ENCODE measurements at places on chromosomes 7 and 10.

DNA sequence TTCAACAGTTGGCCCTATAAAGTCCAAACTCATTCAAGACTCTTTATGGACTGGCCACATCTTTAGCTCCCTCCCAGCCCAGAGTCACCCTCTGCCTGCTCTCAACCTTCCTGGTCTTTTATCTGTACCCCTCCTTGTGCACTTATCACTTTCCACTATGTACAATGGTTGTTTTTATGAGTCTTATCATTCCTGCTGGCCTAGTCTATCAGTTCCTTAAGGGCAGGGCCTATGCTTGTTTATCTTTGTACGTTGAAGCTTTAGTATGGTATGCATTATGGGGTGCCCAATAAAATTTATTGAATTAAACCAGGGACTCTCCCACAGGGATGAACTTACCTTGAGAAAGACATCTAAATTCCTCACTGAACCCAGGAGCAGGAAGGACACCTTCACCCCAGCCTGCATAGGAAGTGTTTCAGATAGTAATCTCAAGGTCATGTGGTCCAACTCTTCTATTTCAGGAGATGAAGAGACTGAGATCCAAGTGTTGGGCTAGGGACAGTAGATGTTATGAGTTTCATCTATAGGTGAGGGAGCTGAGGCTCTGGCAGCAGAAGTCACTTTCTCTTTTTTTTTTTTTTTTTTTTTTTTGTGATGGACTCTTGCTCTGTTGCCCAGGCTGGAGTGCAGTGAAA, 13.3 kb upstream of the PDCD4 start:
- DNase-seq: no peak

DNA sequence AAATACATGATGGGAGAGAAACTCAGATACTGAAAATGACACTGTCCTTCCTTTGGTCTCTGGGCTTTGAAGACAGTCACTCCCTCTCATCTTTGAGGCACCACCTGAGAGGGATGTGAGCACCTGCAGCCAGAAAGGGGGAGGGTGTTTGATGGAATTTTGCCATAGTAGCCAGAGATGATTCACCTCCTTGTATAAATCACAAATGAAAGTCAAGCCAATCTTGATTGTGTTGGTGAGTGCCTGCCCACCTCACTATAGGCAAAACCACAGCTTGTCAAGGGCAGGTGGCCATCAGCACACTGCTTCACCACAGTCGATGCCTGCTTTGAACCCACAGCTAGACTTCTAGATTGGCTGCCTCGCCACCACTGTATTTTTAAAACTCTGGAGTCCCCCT, 48.2 kb downstream of the PON1 start:
- DNase-seq: no peak

DNA sequence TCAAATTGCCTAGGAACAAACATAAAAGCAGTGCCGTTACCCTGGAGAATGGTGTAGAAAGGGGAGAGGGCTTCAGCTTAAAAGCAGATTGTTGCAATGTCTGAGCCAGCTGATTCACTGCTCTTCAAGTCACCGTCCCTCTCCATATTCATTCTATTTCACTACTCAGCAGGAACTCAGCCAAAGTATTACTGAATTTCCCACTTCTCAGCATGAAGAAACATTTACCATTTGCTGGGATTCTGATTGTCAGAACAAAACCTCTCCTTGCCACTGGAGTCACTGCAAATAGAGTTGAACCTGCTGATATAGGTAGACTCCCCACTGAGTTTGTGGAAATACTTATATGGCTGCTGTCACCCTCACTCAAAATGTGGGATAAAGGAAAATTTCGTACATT, 71.7 kb downstream of the PPP1R17 start:
- no peak for DNase-seq

GRCh38 chr7:65308300-65308678, 65.4 kb upstream of the ZNF92 start:
- no peak for DNase-seq

- DNase-seq: no peak
Observed at GRCh38 chr7:72406820-72407403, 5.2 kb downstream of the CALN1 start.

DNA sequence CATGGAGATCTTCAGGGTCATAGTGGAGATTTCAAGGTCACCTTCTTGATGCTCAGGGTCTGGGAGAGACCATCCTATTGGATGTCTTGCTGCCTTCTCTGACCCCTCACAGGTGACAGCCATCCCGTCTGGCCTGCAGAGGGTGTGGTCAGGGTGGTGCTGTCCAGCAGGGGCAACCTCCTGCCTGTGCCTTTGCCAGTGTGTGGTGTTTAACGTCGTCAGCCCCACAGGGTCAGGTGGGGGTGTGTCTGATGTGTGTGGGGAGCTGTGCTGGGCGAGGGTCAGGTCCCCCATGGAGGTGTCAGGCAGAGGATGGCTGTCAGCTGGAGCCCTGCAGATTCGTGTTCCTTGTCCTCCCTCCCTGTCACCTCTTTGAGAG, 16.5 kb downstream of the ADCY1 start:
- no peak for DNase-seq

DNA sequence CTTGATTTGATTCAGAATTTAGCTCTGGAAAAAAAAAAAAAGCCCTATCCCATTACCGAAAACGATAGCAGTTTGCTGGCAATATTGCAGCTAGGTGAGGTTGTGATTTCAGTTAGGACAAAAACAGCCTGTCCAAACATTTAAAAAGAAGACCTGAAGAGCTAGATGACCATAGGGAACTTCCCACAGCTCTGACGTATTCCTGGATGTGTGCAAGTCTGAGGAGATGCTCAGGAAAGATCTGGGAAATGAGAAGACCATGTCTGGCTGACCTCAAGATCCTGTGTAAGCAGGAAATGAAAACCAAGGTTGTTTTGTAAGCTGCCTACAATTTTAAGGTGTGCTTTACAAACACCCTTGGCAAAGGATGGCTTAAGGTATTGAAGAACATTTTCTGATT, 88.7 kb downstream of the RAMP3 start:
- DNase-seq: no peak

GRCh38 chr7:2737771-2738540, 50.0 kb downstream of the AMZ1 start:
- DNase-seq: no peak

GRCh38 chr10:72719941-72720592, 28.1 kb downstream of the MCU start:
- no peak for DNase-seq

DNA sequence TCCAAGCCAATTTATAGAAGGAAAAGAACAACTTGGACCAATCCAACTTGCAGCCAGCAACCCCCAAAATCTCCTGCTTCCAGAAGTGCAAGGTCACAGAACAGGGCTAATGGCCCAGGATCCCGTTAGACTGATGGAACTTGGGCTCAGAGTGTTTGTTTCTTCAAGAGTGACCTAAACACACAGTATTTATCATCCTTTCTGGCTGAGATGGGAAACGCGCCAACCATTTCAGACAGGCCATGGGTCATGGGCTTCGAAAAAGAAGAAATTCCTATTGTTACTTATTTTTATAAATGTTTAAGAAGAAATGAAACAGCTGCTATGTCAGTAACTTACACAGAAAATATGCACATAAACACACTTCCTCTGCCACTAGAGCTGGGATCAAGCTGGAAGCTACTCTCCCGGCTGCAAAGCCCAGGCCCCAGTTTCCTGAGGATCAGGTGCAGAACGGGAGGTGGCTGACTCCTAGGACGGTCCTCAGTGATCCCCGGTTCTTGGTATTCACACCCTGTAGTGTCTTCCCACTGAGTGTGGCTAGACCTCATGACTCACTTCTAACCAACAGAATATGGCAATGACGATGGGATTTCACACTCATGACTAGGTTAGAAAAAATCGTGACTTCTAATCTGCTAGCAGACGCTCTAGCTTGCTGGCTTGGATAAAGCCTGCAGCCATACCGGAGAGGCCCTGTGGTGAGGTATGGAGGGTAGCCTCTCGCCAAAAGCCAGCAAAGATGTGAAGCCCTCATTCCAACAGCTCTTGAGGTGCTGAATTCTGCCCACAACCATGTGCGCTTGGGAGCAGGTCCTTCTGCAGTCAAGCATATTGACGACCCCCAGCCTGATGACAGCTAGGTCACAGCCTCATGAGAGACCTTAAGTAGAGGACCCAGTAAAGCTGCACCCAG, 60.2 kb downstream of the CHST15 start:
- DNase-seq: no peak

DNA sequence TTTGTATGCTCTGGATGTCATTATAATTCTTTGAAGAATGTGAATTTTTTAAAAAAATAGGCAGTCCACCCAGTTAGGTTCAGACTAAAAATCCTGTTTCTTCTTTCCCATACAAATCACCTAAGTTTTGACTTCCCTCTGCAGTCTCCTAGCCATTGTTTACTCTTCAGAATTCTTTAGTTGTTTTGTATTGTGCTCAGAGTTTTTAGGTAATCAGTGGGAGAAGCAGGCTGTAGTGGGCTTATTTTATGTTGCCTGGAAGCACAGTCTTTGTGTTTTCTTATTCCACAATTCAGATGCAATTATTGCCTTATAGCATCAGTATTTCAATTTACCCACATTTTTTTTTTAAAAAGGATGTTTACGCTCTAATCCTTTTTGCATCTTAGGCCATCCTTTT, 94.9 kb downstream of the AKAP9 start:
- DNase-seq: no peak

DNA sequence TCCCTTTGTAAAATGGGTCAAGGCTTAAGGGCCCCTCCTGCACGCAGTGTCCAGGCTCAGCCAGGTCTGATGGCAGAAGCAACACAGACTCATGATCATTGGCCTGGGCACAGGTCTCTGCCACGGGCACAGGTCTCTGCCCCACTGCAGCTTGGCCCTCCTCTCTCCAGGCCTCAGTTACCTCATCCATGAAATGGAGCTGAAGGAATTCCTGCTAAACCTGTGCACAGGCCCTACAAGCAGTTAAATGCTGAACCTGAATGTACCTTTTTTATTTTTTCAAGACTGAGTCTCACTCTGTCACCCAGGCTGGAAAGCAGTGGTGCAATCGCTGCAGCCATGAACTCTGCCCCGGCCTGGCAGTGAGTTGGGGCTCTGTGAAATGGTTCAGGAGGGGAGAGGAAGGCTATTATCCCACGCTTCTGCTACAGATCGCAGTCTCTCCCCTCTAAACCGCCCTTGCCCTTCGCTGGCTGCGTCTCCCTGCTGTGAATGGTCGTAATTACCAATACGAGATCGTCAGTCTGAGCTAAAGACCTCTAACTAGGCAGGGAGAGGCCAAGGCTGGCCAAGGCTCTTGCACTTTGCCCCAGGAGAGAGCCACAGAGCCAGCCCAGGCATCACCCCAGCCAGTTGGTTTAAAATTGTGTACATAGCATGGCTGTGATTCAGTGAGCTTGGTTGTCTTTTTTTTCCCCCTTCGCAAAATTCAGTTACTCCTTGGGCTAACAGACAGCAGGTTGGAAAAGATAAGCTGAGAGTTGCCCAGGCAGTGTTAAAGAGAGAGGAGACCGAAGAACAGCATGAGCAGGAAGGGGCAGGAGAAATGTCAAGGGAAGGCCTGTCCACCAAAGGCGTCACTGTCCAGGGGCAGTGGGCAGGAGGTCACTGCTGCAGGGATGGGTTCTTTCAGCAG, 93.0 kb upstream of the KCTD7 start:
- no peak for DNase-seq

DNA sequence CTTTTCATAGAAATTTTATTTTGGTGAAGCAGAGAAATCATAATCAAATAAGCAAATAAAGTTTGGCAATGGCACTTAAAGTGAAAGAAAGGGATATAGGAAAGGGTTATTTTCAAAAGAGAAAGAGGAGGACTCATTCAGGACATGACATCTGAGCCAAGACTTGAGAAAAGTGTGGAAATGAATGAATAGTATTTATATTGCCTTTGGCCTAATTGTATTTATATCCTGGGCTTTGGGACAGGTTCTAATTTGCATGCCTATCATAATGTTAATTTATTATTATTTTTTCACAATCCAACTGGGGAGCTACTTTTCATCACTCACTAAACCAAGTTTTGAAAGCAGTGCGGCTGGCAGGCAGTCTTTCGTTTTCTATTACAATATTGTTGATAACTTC, 376.8 kb downstream of the HGF start:
- DNase-seq: no peak

GRCh38 chr7:131021902-131022301, 287.9 kb upstream of the KLF14 start:
- DNase-seq: no peak

DNA sequence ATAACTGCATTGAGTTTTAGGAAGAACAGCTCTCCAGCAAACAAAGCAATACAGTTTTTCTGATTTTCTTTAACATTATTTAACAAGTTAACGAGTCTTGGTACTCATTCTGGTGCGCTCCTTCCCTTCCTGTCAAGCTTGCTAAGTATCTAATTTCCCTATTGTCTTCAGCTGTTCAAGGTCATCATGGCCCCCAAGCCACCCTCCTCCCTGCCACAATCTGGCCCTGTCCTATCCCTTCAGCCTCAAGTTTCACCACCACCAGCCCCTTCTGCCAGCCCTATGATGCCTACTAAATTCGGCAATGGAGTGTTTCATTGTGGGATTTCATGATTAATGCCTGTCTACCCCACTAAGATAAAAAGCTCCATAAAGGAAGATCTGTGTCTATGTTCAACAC, 121.0 kb downstream of the SORCS1 start:
- no peak for DNase-seq

- DNase-seq: no peak
Observed at GRCh38 chr7:131933751-131934289, 377.4 kb upstream of the PODXL start.

DNA sequence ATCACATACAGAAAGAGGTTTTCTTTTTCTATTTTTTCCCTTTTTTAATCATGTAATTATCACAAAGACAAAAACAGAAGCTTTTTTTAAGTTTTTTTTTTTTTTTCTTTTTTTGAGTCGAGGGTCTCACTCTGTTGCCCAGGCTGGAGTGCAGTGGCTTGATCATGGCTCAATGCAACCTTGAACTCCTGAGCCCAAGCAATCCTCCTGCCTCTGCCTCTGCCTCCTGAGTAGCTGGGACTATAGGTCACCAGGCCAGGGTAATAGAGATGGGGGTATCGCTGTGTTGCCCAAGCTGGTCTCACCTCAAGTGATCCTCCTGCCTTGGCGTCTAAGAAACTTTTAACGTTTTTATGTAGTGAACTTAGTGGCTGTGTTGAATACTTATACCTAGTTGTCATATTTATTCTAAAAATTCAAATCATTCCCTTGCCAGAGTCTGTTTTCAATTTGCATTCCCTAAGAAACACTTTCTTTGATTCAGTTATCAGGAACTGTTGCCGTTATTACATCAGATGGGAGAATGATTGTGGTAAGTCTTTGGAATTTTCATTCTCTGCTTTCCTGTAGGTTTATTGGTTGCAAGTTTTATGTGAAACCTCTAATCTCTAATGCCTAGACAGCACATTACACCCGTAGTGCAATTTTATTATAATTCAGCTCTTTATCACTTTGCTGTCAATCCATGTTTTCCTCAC, 1.3 kb downstream of the LSM8 start:
- no peak for DNase-seq

GRCh38 chr10:89518108-89518507, 17.3 kb downstream of the SLC16A12 start:
- no peak for DNase-seq

GRCh38 chr7:4797858-4798705, 22.7 kb downstream of the AP5Z1 start:
- DNase-seq: peak; percentile 78

DNA sequence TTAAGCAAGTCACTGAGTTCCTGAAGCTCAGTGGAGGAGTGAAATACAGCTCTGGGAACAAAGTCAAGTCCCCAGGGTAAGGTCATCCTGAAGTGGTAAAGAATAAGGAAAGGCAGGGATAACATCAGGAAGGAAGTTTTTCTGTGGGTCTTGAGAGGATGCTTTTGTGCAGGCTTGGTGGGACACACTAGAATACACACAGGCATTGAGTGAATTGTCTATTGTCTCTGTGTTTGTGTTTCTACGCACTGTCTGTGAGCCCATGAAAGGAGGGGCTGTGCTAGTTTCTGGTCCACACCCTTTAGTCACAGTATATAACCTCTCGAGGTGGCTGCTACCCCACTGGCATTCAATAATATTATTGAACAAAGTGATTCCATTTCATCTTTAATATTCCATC, 95.8 kb upstream of the ABCB5 start:
- no peak for DNase-seq
